Transverse colon (tissue), 4 donors: ENCODE measurements at places on chromosomes 16 and 17.
A peak's percentile ranks its signal among the peaks of the same experiment; 100 is the strongest.

GRCh38 chr17:81095383-81095762 is 60.4 kb downstream of the BAIAP2 start:
- no peak for DNase-seq

DNA sequence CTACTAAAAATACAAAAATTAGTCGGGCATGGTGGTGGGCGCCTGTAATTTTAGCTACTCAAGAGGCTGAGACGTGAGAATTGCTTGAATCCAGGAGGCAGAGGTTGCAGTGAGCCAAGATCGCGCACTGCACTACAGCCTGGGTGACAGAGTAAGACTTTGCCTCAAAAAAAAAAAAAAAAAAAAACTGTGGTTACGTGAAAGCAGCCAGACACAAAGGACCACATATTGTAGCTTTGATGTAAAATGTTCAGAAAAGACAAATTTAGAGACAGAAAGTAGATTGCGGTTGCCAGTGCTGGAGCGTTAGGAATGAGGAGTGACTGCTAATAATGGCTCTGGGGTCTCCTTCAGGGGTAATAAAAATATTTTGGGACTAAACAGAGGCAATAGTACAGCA is 4.0 kb upstream of the MEAK7 start:
- DNase-seq: no peak

DNA sequence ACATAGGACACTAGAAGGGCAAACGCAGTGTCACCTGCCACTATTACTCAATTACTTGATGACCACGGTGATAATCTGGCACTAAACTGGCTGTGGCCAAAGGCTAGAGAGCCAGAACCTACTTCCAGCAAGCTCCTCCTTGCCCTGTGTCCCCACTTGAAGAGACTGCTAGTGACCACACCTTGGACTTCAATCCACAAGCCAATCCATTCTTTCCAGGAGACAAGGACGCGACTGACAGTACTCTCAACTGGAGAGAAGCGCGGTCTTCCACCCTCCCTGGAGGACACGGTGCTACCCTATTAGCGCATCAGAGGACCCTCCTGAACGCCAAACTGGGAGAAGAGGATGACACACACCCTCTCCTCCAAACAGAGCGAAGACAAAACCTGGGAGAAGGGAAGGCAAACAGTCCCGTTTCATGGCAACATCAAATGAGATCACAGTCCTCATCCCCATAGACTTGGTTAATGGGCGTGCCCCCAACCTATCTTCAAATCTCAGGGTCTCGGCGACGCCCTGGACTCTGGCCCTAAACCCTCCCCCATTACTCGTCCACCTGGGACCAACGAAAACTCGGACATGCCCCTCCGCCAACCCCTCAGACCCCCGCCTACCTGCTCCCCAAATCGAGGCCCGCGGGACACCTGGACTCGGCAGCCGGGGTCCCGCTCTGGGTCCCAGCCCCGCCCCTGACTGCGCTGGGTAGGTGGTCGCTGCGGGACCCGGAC is 508 bp downstream of the FLCN start:
- DNase-seq: peak; percentile 34

DNA sequence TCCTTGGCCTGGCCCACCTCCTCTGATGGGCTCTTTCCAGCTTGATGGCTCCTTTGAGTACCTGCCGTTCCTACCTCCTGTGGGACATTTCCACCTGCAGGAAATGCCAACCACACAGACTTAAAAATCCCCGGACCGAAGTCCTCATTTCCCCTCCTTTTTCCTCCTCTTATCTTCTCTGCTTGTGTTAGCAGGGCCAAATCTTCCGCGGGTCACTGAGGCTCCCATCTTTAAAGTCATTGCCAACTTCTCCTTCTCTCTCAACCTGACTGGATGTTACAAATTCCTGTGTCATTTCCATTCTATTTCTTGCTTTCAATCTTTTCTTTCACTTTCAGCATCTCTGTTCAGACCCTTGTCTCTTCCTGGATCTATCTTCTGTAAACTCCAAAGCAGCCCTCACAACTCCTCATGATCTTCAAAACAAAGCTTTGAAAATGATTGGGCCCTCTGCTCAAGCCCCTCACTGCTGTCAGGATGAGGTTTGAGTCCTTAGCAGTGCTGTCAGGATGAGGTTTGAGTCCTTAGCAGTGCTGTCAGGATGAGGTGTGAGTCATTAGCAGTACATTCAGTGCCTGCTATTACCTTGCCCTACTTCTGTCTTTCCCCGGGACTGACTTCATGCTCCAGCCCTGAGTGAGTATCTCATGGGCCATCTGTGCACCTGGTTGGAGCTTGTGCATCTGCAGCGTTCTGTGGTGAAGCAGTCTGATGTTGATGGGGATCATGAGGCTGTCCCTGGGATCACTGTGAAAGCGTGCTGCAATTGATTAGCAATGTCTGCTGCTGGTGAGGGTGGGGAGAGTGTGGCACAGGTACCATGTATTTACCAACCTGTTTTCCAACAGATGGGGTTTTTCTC is 100.1 kb downstream of the IRF8 start:
- no peak for DNase-seq

GRCh38 chr17:44122816-44123355 is 555 bp downstream of the HDAC5 start:
- peak; percentile 25 for DNase-seq

DNA sequence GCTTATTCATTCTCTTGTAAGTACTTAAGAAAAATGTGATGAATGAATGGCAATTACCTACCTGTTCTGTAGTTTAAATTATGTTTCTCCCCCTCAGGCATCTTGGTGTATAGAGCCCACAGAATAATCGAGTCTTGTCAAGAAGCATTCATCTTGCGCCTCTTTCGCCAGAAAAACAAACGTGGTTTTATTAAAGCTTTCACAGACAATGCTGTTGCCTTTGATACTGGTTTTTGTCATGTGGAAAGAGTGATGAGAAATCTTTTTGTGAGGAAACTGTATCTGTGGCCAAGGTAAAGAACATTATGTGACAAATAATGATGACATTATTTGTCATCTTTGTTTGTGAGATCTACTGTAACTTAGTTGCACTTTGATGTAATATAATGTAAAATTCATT is 6.5 kb downstream of the ERCC4 start:
- DNase-seq: no peak

DNA sequence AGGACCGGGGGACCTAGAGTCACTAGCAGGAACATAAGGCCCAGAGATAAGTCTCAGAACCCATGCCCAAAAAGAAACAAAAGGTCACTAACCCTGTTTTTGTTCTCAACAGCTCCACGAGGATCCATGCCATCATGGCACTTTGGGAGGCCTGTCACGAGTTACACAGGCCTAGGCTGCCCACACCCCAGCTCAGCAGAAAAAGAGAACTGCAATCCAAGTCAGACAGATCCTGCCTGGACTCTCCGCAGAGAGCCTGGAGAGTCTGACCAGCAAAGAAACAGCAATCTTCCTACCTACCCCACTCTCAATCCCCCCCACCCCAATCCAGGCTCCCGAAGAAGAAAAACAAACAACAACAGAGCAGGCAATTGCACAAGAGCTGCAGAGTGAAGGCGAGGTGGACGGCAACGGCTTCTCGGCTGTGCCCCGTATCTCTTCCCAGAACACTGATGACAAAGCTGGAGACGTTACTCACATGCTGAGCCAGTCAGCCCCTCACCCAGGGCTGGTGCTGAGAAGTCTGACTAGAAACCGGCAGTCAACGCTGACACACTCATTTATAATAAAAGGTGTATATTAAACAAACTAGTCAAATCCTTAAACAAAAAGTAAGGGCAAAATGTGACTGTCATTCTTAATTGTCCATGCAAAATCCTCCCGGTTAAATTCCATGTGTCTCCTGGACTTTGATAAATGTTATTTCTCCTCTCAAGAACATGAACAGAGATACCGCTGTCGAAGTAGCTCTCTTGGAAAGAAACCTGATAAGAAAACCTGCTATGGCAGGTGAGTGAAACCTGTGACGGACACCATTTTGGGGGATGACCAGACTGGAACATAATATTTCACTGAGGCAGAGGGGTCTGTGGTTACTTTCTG is 89.3 kb downstream of the SMG6 start:
- DNase-seq: peak; percentile 29

- DNase-seq: no peak
Measured at GRCh38 chr16:31400191-31400590, 7.1 kb downstream of the ITGAD start.

GRCh38 chr16:64094181-64094965 is 1027.5 kb downstream of the CDH11 start:
- DNase-seq: no peak

GRCh38 chr17:39722965-39723848 is 7.1 kb downstream of the MIEN1 start:
- peak; percentile 57 for DNase-seq

GRCh38 chr17:54967621-54968261 is 713 bp downstream of the COX11 start:
- DNase-seq: peak; percentile 40

DNA sequence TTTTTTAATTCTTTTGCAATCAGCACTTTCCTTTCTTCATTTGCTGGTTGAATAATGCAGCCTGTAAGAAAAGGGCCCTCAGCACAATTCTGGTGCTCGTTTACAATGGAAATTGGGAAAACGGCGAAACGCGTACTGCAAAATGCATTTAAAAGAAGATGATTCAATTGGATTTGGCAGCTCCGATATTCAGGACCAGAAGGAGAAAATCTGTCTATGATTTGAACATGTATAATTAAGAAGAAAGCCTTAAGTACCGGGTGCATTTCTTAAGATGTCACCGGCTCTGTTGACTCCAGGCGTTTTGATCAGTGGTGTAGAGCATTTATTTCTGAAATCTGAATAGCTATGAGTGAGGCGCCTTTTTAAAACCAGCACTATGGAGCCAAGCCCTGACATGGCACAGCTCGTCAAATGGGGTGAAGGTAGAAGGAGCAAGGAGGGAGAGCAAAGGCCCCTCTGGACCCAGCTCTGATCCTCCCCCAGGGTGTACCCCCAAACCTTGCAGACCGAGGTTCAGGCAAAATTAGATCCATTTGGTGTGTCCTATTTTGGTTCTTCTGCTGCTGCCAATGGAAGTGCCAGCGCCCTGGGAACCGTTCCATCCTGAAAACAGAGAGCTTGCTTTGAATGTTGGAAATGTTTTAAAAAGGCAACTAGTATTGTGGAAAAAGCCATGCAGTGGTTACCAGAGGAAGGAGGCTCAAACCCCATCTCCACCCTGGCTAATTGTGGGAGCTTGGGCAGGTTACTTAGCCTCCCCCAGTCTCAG is 161.4 kb upstream of the RPL38 start:
- no peak for DNase-seq

GRCh38 chr17:48477221-48477620 is 47.2 kb upstream of the SKAP1 start:
- no peak for DNase-seq

DNA sequence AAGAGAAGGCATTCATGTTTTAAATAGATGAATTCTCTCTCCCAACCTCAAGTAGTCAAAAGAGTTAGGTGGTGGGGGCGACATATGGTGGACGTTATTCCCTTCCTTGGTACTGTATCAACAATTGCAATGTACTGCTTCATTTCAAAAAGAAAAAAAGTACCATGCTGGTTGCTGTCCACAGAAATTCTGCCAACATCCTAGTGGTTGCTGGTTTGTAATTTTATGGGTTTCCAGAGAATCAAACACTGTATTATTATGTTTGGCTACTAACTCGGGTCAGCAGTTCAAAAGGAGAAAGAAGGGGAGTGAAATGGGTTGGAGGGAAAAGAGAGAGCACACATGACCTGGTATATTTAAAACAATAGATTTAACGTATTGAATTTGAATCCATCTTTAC is 61.1 kb upstream of the KCNJ16 start:
- DNase-seq: no peak

- DNase-seq: peak; percentile 30
Measured at GRCh38 chr16:79519448-79519847, 81.1 kb downstream of the MAF start.

- no peak for DNase-seq
Measured at GRCh38 chr17:16251043-16251442, 34.0 kb downstream of the PIGL start.

DNA sequence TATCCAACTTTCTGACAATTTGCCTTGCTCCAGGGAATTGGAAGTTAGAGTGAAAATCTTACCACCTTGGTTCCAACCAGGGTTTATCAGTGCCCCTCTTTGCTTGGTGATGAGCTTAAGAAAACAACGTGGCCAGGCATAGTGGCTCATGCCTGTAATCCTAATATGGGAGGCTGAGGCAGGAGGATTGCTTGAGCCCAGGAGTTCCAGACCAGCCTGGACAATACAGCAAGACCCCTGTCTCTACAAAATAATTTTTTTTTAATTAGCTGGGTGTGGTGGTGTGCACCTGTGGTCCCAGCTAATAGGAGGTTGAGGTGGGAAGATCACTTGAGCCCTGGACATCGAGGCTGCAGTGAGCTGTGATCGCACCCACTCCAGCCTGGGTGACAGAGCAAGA is 21.4 kb downstream of the SLC7A6 start:
- DNase-seq: no peak

- no peak for DNase-seq
Measured at GRCh38 chr17:80633207-80633606, 88.6 kb downstream of the RPTOR start.

GRCh38 chr16:30829130-30830071 is 42.4 kb upstream of the ZNF629 start:
- peak; percentile 80 for DNase-seq

DNA sequence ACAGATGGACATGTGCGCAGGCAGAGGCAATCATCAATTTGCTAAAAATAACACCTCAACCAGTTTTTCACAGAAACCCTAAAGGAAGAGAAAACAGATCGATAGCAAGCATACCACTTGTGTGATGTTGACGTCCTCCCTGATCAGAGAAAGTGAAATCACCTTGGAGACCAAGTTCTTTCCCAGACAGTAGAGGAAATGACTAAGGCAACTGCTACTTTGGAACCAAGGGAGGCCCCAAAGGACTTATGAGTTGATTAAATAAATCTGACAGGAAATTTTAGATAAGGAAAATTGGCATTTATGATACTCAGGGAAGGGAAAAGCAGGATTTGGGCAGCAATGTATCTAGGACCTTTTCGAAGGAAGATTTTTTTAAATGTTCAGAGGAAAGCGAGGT is 267.1 kb upstream of the ASIC2 start:
- no peak for DNase-seq

DNA sequence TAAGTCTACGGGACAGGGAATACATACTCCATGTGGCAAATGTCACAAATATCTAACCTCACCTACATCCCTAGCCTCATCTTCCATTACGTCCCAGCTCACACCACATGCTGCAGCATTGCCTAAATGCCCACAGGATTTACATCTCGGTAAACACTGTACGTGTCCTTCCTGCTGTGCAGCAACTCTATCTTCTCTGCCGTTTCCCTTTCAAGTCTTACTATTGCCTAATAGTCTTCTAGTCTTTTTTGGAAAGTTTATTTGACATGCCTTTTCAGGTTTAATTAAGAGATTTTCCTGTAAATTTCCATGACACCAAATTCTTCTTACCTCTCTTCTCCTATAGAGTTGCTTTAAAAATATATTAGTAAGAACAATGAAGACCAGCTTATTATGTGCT is 120.5 kb downstream of the HS3ST4 start:
- no peak for DNase-seq

GRCh38 chr16:84563786-84564420 is 54.0 kb downstream of the COTL1 start:
- no peak for DNase-seq
